ENCODE measurements at places on chromosomes 3 and 15.
A peak's percentile ranks its signal among the peaks of the same experiment; 100 is the strongest.

- no peak for DNase-seq
Observed at GRCh38 chr3:41364736-41365135, 165.4 kb downstream of the CTNNB1 start.

DNA sequence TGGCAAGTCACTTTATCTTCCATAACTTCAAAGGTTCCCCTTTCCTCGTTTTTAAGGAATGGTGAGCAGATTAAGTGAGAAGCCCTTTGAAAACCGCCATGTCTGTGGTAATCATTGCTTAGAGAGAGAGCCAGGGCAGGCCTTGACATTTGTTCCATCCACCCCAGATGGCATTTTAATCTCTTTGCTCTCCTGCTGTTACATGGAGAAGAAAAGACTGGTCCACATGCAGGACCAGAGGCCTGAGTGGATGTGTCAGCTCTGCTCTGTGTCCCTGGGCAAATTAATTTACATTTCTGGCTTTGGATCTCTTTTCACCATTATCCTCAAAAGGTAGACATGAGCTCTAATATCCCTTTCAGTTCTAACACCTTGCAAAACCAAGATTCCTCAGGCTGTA, 157.3 kb upstream of the LPP start:
- DNase-seq, result no peak

DNA sequence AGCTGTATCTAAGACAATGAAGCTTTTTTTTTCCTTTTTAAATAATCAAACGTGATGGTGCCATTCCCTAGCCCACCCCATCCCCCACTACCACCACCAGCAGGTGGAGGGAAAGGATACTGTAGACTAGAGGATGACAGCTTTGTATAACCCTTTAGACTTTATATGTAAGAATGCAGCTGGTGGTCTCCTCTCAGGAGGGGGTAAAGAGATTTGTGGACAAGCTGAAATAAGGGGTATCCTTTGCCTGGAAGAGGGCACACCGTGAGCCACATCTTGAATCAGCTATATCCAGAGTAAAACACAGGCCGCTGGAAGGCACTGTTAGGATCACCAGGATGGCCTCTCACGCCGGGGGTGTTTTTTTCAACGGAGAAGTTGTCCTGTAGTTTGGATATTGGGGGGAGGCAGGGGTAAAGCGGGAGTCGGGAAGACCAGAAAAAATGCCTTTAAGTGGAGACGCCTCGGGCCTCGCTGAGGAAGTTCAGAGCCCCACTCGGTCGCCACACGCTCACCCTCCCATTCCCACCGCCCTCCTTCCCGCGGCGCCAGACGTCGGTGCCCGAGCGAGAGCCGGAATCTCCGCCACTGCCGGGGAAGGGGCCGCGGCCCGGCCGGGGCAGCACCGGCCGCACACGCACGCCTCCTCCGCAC, 986 bp downstream of the KPNA4 start:
- no peak for DNase-seq

DNA sequence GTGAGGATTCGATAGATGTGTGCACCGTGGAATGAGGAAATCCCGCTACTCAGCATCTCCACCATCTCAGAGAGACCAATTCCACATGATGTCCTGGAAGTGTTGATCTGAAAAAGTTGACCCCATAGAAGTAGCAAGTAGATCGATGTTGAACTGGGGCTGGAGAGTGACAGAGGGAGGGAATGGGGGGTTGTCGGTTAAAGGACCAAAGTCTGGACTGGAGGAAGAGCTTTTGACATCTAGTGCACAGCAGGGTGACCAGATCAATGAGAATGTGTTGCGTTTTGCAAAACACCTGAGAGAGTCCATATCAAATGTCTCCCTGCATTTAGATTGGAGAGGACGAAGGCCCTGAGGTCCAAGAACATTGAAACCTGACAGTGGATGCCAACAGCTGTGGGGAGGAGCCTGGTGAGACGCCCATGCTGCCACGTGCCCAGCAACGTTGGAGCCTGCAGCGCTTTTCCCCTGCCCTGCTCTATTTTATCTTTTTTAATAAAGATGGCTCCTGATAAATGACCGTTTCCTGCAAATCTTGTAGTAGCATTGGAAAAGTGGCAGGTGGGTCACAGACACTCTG, 30.1 kb upstream of the RPL32 start:
- no peak for DNase-seq

GRCh38 chr15:51405693-51406523, 64.5 kb downstream of the GLDN start:
- DNase-seq, result no peak

DNA sequence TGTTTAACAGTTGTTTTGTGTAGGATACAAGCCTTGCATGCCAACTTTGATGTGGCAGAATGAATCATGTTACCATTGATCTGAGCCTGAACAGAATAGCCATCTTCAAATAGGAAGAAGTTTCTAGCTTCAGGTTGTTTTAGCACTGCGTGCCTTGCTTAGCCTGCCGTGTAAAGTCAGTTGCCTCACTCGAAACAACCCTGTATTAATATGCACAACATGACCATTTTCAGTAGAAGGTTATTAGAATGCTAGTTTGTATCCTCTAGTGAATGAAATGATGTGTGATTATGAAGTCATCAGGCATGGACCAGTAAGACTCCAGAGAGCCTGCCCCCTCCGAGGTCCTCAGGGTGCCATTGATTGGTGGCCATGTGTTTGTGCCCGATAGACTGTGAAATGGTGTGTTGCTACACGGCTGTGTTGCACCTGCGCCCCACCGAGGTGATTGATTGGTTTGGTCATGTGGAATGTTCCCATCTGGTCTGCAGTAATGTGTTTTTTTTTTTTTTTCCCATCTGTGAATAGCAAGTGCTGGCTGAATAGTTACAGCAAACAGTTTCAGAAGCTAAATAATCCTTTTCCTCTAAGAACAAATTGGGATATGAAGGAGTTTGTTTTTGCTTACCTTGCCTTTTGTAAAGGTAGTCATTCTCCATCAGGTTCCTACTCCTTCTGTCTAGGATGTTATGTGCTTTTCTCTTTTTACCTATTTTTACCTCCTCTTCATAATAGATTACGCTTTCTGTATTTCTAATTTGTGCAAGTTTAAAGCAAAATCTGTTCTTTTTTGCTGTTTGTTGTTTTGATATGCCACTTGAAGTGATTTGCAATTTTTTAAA, 214.9 kb downstream of the TCF12 start:
- peak; percentile 60 for DNase-seq

GRCh38 chr3:119238363-119238762, 2.3 kb downstream of the B4GALT4 start:
- no peak for DNase-seq

- no peak for DNase-seq
Observed at GRCh38 chr3:64687781-64688604, at the start of gene ADAMTS9. Gene ADAMTS9, minus strand, starts transcription at chr3:64688000. Its CDS starts 343 bp downstream, at chr3:64687657.

GRCh38 chr3:44436181-44436580, 41.3 kb downstream of the ZNF445 start:
- no peak for DNase-seq

- DNase-seq, result no peak
Observed at GRCh38 chr15:70920981-70921696, 28.5 kb downstream of the LRRC49 start.

DNA sequence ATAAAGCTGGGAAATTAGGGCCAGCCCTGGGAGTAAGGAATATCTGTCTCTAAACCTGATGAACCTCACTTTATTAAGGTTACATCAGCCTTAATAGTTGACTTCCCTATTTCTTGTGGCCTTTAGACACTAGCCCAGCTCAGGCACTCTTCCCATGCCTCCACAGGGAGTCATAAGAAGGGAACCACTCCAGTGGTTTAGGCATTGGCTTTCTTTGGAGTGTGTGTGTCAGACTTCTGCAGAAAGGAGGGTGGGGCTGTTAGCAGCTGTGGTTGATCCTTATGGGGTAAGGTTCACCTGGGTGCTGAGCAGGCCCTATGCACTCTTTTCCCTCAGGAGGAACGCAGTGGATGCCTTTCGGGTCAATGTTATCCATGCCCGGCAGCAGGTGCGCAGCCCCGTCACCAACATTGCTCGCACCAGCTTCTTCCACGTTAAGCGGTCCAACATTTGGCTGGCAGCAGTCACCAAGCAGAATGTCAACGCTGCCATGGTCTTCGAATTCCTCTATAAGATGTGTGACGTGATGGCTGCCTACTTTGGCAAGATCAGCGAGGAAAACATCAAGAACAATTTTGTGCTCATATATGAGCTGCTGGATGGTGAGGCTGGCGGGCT, 4.0 kb downstream of the AP2M1 start:
- no peak for DNase-seq

- no peak for DNase-seq
Observed at GRCh38 chr3:171828902-171829770, 14.0 kb upstream of the TMEM212 start.

DNA sequence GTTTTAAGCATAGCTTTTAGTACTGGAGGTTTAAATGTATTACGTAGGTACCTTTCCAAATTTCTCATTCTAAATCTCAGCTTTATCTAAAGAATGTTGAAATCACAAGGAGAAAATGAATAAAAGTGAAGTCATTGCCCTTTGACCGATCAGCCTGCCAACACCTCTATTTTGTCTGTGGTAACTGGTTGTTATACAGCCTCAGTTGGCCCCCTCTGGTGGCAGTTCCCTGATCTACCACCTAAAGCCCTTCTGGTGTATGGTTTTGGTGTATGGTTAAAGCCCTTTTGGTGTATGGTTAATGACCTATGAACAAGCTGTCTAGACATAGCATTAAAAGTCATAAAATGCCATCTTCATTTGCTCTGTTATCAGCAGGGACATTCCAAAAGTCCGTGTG, 378.2 kb upstream of the AZI2 start:
- no peak for DNase-seq

GRCh38 chr3:13452490-13453335, 27.4 kb upstream of the HDAC11 start:
- no peak for DNase-seq

- no peak for DNase-seq
Observed at GRCh38 chr3:40719660-40720287, 195.0 kb downstream of the ZNF621 start.

DNA sequence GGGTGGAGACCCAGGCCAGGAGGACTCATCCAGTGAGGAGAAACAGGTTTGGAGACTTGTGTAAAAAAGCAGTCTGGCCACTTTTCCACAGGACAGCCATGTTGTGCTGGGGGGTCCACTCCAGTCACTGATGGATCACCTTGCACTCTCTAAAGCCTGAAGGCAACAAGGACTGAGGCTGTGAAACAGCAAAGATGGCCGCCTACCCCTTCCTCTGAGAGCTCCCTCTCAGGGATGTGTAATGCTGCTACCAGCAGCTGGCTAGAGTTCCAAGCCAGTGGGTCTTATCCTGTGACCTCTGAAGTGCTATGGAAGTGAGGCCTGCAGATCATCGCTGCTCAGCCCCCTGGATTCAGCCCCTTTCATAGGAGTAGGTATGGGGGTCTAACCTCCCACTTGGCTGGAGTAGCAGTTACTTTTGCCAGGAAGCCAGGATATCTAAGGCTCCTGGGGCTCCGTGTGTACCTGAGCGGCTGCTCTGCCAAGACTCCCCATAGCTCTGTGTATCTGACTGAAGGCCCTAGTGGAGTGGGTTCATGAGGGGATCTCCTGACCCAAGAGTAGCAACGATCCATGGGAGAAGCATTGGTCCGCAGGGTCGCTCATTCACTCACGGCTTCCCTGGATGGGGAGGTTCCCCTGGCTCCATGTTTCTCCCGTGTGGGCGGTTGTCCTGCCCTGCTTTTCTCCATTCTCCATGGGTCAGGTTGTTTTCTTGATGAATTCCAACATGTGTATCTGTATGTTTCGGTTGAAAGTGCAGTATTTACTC, 69.9 kb upstream of the TNFSF10 start:
- no peak for DNase-seq

GRCh38 chr3:58766587-58767282, 100.2 kb upstream of the FAM3D start:
- no peak for DNase-seq

- no peak for DNase-seq
Observed at GRCh38 chr15:40785814-40786213, 16.0 kb downstream of the C15orf62 start.

- no peak for DNase-seq
Observed at GRCh38 chr3:144039661-144040060, 68.0 kb downstream of the DIPK2A start.

DNA sequence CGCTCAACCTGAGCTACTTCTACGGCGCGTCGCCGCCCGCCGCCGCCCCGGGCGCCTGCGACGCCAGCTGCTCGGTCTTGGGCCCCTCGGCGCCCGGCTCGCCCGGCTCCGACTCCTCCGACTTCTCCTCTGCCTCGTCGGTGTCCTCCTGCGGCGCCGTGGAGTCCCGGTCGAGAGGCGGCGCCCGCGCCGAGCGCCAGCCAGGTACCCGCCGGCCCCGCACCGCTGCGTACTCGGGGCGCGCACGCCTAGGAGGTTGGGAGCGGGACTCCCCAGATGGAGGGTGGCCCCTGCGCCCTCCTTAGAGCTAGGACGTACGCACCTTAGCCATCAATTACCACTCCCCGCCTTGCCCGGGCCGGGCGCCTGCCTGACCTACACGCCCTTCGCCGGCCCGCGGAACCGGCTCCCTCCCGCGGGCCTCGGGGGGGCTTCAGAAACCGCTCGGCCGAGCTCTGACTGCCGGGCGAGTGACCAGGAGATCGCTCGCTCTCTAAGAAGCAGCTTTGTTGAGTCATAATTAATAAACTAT, 466 bp downstream of the NFKBIZ start:
- no peak for DNase-seq

Data from HFF-Myc (cell line).